Dermis microvascular lymphatic vessel endothelial cell (primary cell): ENCODE measurements at places on chromosomes 3 and 15. TPM values are rescaled to one million over a fixed set of nuclear protein-coding genes. Genes with fewer than 3 reads are reported as not detected.

DNA sequence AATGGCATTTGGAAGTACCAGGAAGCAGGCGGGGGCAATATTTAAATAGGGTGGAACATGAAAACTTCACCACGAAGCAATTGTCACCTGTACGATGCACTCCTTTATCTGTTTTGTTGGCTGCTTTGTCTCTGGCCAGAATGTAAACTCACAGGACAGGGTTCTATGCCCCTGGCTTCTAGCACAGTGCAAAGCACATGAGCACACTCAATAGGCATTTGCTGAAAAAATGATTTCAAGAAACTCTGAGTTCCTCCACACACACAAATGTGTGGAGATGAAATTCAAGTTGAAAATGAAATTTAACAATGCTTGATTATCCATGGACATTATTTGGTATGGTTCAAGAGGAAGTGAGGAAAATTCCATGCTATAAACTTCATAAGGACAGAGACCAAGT lies 229.6 kb upstream of the FEZF2 start:
- no peak for DNase-seq

CD276 gene
- 33.1 and 51.2 TPM in 2 replicates for total RNA-seq

DNA sequence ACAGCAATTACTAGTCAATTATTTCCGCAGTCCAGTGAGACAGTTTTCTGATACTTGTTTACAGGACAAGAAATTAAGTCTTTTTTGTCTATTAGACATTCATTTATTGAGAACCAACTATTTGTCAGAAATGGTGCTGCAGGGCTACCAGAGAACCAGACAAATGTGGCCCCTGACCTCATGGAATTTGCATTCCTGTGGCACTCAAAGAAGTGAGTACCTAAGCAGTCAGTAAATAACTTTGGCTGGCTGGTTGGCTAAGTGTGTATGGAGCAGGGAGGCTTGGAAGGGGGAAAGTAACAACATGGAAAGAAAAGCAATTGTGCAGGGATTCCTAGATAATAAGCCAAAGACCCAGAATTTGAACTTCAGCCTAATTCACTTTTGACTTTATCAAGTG lies 837.0 kb upstream of the CFAP20DC start:
- DNase-seq, result no peak

- no peak for DNase-seq
These were observed 78.8 kb downstream of the MCF2L2 start for GRCh38 chr3:183349421-183350157.

C3orf52 gene
- total RNA-seq, result 8.1 and 10.0 TPM in 2 replicates

DNA sequence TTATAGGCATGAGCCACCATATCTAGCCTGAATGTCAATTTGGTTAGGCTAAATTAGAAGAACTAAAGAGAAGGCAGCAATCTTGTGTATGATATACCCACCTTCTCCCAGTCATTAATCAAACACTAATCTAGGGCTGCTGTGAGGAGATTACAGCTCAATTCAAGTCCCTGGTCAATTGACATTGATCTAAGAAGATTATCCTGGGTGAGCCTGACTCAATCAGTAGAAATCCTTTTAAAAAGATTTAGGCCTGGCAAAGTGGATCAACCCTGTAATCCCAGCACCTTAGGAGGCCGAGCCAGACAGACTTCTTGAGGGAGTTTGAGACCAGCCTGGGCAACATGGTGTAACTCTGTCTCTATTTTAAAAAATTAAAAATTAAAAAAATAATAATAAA lies 2.5 kb upstream of the DNAH12 start:
- no peak for DNase-seq

- peak; percentile 29 for DNase-seq
These were observed 88.3 kb downstream of the TMEM266 start for GRCh38 chr15:76147906-76148570.

- DNase-seq, result no peak
These were observed 22.0 kb downstream of the GASK1A start for GRCh38 chr3:43001094-43001553.

DNA sequence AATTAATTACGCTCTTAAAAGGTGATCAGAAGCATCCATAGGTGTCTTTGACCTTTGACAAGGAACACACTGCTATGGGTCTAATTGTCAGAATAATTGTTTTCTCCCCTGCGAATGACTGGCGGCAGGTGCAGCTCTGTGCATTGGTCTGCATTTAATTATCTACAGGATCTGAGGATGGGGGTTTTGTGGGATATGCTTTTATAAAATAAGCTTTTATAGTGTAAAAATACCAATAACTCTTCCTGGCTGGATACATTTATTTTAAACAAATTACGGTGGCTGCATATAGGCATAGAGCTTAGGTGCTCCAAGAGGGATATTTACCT lies 201.6 kb upstream of the RGMA start:
- no peak for DNase-seq

DNA sequence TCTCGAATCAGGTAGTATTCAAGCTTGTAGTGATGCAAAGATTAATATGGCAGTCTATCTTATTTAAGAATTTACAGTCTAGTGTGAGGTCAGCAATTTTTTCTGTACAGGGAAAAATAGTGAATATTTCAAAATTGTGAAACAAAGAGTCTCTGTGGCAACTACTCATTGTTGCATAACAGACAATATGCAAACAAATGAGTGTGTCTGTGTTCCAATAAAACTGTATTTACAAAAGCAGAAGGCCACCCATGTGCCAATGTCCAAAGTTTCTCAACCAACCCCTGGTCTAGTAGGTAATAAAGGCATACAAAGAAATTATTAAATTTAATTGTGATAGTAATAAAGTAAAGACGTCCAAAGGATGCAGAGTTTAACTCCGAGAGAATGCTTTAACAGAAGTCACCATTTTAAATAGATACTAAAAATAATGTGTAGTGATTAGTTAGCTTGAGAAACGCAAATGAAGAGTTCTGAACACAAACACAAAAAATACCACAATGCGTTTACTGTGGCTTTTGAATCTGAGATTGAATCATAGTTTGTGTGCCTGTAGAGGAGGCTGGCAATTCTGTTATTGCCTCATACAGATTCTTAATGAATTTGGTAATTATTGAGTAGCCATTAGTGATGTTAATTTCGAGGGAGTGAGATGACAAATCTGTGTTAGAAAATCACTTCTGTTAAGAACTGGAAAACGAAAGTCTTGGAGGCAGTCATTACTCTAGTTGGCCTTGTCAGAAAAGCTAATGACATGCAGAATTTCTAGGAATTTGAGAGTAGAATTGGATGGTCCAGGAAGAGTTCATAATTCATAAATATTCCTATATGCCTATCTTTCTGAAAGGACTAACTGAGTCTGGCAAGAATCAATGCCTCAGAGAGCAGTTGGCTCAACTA lies 48.7 kb downstream of the CADM2 start:
- DNase-seq, result no peak

EDC3 gene
- 13.0 and 21.7 TPM in 2 replicates for total RNA-seq

GRCh38 chr3:170723241-170723640 lies 137.4 kb upstream of the SLC7A14 start:
- DNase-seq, result no peak

ACTRT3 gene
- 1.7 and 2.0 TPM in 2 replicates for total RNA-seq

PSTPIP1 gene
- total RNA-seq, result 0.13 and 0.25 TPM in 2 replicates

GRCh38 chr3:40267937-40268724 lies 41.4 kb upstream of the EIF1B start:
- no peak for DNase-seq
